ENCODE measurements at places on chromosomes 3 and 15.

DNA sequence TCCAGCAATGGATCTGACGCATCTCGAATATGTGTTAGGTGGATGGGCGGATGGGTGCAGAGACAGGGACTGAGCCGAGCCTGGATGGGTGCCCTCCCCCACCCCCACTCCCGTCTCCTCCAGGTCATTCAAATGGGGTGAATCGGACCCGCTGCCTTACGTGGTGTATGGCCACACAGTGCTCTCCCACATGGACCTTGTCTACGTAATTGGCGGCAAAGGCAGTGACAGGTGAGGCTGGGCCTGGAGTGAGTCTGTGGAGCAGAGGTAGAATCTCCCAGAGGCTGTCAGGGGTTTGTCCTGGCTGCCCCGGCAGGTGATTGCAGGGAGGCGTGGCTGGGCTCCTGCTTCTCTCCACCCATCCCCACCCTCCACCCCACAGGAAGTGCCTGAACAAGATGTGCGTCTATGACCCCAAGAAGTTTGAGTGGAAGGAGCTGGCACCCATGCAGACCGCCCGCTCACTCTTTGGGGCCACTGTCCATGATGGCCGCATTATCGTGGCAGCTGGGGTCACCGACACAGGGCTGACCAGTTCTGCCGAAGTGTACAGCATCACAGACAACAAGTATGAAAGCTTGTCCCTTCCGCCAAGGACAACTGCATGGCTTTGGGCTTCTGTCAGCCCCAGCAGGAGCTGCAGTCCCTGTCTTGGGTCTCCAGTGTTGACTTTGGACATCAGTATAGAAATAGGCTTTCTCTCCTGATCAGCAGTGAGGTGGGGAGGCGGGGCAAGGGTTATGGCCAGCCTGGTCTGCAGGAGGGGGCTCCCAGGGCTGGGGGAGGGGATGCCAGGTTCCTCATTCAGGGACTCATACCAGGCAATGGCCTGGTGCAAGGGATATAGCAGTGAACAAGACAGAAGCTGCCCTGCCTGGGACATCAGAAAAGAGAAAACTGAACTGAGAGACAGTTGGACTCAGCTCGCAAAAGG lies 3.4 kb downstream of the KLHL40 start:
- DNase-seq: no peak

- DNase-seq: no peak
Observed at GRCh38 chr3:157916672-157917071, 189.5 kb downstream of the SHOX2 start.

DNA sequence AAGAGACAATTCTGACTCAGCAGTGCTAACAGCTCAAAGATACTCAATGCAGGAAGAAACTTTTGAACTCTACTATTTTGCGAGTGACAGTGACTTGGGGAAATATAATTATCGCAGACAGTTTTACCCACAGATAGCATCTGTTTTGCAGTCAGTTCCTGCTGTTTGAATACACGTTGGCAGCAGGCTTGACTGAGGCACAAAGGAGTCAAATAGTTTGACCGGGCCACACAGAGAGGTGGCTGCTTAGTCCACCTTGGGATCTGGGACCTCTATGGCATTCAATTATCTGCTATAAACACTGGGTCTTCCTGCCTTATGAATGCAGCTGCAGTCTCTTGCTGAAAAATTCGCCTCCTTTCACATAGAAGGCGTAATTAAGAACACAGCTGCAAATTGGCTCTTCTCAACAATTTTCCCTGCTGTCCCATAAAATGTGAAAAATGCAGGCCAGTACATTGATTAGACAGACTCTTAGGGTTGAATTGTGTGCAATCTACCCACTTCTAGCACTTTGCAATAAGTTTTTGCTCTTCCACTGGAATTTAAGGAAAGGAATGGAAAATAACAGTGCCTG lies 56.5 kb downstream of the OTOL1 start:
- DNase-seq: no peak

GRCh38 chr3:14278265-14278798 lies 99.7 kb downstream of the LSM3 start:
- DNase-seq: no peak

DNA sequence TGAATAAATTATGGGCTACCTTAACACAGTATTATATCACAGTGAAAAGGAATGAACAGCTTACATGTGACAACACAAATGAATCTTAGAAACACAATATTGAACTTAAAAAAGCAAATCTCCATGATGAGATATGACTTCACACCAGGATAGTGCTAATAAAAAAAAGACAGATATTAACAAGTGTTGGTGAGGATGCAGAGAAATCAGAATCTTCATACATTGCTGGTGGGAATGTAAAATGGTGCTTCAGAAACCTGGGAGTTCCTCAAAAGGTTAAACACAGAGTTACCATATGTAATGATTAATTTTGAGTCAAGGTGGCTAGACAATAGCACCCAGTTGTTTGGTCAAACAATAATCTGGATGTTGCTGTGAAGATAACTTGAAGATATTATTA lies 51.4 kb downstream of the HSPBAP1 start:
- no peak for DNase-seq
